NCI-H146 (cell line): ENCODE measurements at places on chromosomes 13 and 19.

GRCh38 chr13:74530011-74530410 is 395.8 kb upstream of the KLF12 start:
- no peak for DNase-seq

- peak; percentile 5 for DNase-seq
These were observed 33.0 kb downstream of the CRYL1 start for GRCh38 chr13:20492641-20493040.

DNA sequence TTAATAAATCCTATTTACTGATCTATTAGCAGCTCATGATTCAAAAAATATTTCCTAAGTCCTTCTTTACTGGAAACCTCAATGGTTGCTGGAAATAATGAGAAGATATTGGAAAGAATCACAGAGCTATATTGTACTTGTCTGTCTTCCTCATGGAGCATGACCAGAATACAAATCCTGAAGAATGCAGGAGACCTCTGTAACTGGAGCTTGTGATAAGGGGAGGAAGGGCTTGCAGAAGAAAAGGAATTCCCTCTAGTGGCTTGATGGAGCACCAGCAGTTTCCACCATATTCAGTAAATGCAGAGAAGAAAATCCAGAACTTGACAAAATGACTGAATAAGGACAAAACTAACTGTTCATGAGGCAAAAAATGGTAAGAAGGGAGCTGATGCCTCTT is 1333.1 kb downstream of the EFNB2 start:
- DNase-seq, result peak; percentile 5

GRCh38 chr13:21242236-21242635 is 65.8 kb downstream of the MRPL57 start:
- DNase-seq, result peak; percentile 3

DNA sequence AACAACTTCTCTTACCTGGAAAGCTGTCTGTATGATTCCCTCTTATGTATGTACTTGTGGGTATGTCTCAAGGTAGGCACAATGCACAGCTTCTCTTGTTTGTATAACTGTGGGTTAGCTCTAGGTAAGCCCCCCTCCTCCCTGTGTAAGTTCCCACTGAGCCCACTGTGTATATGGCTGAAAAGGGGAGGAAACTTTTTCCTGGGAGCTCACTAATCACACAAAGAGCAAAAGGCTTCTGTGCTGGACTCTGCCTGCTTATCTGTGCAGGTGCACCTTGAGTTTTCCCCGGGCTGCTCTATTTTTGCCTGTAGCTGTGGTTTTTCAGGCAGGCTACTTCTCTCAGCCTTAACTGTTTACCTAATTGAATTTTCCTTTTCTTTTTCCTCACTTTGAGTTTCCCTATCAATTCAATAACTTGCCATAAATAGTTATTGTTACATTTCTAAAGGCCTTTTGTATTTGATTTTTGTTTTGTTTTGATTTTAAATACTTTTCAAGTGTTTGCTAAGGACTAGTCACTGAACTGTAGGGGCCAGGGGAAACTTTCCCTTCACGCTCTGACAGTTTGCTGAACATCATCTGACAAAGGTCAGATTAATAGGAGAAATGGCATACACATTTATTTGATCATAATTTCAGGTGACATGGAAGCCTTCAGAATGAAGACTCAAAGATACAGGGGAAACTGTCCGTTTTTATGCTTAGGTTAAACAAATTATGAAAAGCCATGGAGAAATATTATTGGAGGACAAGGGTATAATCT is 423.5 kb upstream of the ATXN8OS start:
- DNase-seq, result peak; percentile 75

DNA sequence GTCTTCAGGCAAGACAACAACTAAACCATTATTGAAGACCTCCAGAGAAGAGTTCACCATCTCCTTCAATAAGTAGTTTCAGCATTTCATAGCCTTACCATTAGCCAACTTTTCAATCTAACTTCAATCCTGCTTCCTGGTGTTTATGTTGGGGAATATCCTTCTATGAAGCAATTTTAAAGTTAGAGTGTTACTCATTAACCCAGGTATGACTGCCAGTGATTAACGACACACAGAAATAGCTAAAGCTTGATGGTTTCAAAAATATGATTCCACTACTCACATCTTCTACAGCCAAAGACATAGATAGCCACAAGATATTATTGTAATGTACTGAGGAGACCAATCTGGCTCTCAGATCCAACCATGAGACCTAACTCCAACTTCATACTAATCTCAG is 403.2 kb downstream of the EFNB2 start:
- DNase-seq, result no peak

DNA sequence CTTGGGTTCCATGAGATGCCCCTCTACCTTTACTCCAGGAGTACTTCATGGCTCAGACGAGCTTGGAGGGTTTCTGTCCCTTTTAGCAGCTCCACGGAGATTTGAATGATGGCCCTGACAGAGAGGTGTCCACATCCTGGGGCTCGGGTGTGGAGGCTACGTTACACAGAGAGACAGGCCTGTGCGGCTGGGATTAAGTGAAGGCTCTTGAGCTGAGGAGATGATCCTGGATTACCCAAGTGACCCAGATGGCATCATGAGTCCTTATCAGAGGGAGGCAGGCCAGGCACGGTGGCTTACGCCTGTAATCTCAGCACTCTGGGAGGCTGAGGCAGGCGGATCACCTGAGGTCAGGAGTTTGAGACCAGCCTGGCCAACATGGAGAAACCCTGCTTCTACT is 12.4 kb downstream of the DPP9 start:
- no peak for DNase-seq

- DNase-seq, result no peak
These were observed 11.4 kb downstream of the XRCC1 start for GRCh38 chr19:43563816-43564457.

- DNase-seq, result peak; percentile 41
These were observed 594 bp downstream of the ZNF146 start for GRCh38 chr19:36215276-36216123.

- no peak for DNase-seq
These were observed 150.3 kb upstream of the TSHZ3 start for GRCh38 chr19:31499281-31500196.

DNA sequence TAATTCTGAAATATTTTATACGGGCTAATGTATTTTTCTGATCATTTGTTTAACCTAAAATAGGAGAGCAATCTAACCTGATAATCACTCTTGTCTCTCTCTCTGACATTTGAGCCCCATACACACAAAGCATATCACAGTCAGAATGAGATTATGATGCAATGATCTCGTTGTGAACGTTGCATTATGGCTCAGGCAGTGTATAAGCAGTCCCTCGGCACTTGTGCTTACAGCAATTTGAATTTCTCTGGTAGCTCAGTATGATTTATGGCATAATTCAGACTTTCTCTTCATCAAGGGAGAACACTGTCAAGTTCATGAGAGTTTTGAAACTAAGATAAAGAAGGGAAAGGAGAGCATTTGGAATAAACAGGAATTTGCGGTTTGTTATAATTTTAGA is 256.1 kb downstream of the DACH1 start:
- DNase-seq, result no peak

GRCh38 chr13:64928696-64929499 is 2301.2 kb downstream of the PCDH9 start:
- DNase-seq, result no peak

GRCh38 chr13:46168341-46168740 is 13.6 kb downstream of the LCP1 start:
- no peak for DNase-seq

GRCh38 chr13:45773236-45773635 is 71.1 kb downstream of the CBY2 start:
- peak; percentile 59 for DNase-seq

DNA sequence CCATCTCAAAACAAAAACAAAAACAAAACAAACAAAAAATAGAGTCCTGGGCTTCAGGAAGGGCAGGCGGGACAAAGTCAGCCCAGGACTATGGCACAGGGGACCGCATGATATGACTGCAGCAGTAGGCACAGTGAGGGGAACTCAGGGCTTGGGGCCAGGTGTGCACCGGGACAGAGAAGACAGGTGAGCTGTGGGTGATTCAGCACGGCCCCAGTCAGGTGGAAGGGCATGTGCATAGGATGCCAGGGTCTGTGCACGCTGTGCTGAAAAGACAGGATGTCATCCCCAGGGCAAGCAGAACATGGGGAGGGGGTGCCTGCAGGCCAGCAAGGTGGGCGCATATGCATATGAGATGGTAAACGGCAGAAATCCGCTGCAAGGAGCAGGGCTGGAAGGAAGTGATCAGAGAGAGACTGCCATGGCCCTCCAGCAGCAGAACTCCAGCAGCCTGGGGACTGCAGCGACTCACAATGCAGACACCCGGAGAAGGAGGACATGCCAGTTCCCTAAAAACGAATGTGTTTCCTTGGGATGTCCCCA is 15.0 kb downstream of the EPS15L1 start:
- DNase-seq, result no peak

DNA sequence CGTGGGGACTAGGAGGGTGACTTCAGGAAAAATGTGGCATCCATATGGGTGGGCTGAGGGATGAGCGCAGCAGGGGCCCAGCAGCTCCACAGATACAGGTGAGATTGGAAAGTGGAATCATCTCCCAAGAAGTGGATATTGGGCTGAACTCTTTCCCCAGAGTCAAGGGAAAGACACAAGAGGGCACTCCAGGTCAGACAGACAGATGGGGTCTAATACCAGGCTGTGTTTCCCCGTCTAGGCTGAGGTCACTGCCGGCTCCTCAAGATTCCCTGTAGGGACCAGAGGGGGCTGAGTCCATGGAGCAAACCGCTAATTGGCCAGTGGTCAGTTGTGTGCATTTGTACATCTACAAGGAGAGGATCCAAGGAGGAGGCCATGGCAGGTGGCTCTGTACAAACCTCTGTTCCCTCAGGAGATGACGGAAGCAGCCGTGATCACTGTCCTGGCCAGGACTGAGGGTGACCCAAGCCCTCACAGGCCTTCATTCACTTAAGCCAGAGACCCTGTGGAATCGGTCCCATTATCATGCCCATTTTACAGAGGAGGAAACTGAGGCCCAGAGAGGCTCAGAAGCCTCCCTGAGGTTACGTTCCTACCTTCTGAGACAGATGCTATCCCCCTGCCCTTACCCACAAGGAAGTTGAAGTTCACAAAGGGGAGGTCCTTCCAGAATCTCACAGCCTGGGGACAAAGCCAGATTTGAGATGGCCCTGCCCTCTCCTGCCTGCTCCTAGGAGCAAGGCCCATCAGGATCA is 14.9 kb upstream of the IGLON5 start:
- no peak for DNase-seq

- DNase-seq, result no peak
These were observed 376.1 kb downstream of the DLEU7 start for GRCh38 chr13:50467156-50468110.
